ENCODE measurements at places on chromosomes 2 and 18. TPM values are rescaled to one million over a fixed set of nuclear protein-coding genes. Genes with fewer than 3 reads are reported as not detected.

DNA sequence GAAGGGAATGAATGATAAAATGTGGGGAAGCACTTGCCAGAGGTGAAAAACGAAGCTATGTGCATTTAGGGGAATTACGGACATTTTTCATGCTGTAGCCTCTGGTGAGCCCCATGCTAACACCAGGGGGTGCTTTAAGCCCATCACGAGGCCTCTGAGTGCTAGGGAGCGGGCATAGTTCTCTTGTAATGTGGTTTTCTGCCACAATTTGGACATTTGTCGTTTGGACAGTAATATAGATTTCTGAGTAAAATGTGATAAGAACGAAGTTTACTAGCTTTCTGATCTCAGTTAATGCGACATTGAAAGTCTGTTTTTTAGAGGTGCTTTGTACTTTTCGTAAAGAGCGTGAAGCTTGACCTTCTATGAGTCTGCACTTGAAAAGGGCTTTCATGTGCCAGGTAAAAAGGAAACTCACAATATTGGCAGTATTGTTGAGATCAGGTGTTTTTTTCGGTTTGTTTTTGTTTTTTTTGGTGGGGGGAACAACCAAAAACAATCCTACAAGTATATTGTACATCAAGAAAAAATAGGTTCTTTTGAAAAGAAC lies 50.6 kb downstream of the TRAF3IP1 start:
- peak; percentile 65 for DNase-seq

CNDP1 gene
- 0.78 TPM for polyA plus RNA-seq

DNA sequence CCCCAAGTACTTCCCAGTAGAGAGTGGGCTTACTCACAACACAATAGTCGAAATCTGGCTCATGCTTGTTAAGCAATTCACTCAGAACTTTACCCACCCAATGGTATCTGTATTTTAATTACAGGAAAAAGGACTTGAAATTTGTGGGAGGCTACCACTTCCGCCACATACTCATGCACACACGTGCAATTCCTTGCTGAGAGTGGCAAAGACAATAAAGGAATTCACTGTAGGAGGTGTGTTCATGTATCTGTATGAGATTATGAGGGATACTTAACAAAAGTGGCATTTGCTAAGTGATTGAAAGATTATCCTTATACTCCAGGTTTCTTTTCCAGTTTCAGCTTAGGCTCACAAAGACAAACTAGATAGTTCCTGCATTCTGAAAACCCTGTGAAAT lies 14.9 kb upstream of the LYPD6 start:
- DNase-seq: no peak

DNA sequence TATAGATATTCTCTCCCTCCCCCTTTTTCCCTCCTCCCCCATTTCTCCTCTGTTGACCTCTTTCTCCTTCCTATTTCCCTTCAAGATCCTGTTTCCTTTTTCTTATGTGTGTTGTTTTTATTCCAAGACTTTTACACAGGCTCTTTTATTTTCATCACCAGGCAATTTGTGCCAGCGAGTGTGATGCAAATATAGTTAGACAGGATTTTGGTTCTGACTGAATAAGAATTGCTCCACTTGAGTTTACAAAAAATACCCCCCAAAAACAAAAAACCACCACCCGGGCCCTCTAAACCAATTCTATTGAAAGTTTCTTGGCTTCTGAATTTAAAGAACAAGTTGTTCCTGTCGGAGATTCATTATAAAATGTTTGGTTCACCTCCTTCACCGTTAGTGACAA lies 50.9 kb upstream of the MAPK4 start:
- no peak for DNase-seq

GRCh38 chr2:43209204-43209717 lies 17.1 kb downstream of the ZFP36L2 start:
- no peak for DNase-seq

BOK gene
- polyA plus RNA-seq: 24.7 TPM

GRCh38 chr2:121567452-121567851 lies 36.8 kb downstream of the RNU4ATAC start:
- no peak for DNase-seq

REG1B gene
- not detected for polyA plus RNA-seq

- no peak for DNase-seq
These were observed 60.6 kb downstream of the IL1R2 start for GRCh38 chr2:102052365-102052764.

PRSS56 gene
- polyA plus RNA-seq: 0.13 TPM

IL36A gene
- not detected for polyA plus RNA-seq

BARD1 gene
- polyA plus RNA-seq: 21.4 TPM

GRCh38 chr2:152376968-152377367 lies 42.0 kb downstream of the FMNL2 start:
- no peak for DNase-seq

Measured in renal pelvis (tissue), 12 donors.